CD4-positive, alpha-beta T cell treated with Interleukin-15 for 4 hours (primary cell): ENCODE measurements at places on chromosomes 7 and 10.

DNA sequence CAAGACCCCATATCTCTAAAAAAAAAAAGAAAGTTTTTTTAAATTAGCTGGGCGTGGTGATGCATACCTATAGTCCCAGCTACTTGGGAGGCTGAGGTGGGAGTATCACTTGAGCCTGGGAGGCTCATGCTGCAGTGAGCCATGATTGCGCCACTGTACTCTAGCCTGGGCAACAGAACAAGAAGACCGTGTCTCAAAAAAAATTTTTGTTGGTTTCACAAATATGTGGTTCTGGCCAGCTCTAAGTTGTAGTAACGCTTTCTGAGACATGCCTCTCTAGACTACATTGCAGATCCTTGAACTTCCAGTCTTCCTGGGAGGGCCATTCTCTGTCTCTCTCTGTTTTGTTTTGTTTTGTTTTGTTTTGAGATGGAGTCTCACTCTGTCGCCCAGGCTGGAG is 24.6 kb upstream of the RHBDD2 start:
- DNase-seq, result no peak

DNA sequence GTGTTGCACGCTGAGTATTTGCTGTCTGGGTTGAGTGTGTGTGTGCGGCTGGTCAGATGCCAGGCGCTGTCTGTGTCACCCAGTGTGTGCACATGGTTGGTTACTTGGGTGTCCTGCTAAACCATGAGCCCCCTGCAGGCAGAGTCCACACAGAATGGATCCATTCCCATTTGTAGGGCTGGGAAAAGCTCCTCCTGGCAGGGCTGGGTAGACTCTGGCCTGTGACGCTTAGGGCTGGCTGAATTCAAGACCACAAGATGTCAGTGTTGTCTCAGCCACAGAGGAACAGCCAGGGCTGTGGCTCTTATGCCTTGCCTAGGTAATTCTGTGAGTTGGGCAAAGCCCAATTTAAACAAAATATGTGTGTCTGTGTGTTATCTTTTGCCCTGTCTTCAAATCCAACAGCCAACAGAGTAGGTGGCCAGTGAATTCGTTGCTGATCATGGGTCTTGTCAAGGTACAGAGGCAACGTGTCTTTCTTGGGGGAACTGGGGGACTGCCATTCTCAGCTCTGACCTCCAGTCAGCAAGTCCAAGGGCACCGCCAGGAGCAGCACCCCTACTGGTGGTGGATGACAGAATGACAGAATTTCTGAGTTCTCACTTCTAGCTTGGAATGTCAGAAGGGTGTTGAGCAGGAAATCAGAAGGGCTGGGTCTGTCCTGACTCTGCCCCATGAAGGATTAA is 285.1 kb downstream of the CCSER2 start:
- DNase-seq, result no peak

DNA sequence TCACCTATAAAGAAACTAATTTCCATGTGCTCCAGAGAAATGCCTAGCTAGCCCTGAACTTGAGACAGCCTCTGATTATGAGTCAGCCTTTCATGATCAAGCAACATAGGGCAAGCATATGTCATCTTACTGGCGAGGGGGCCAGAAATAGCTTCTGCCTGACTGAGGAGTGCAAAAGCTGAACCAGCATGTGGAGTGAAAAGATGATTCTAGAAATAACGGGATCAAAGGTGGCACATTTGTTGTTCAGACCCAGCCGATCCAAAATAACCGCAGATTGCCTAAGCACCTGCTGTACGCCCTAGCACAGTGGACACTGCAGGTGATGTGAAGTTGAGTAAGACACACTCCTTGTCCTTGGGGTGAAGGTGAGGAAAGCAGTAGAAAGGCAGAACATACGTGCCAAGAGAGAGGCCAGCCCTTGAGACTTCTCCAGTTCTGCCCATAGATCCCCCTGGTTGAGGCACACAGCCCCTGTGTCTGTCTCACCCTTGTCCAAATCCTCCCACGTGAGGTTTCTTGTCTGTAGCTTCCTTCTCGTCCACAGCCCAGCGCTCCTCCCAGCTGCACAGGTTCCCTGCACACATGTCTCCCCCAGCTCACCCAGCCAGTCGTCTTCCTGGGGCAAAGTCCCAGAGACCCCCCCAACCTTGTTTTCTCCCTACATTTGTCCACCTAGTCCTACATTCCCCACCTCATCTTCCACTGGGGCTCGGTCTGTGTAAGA is 2.8 kb upstream of the BCL7B start:
- DNase-seq, result no peak

- no peak for DNase-seq
These were observed 38.1 kb downstream of the RELN start for GRCh38 chr7:103951311-103951710.

DNA sequence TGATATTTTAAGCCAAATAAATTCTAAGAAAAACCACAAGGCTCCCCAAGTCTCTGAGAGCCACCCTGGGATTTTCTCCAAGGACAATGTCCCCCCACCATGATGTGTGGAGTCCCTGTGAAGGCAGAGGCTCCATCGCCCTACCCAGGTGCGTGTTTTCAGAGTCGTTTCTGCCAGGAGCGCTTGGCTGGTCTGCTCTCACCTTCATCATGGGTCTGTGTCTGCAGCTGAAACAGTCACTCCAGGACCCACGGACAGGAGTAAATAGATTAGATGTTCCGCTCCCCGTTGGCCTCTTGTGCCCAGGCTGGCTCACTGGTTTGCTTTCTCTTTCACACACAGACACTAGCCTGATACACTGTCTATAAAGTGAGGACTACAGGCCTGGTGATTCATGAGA is 217.5 kb downstream of the SFMBT2 start:
- DNase-seq, result peak; percentile 45

- DNase-seq, result no peak
These were observed 47.9 kb upstream of the FOXK1 start for GRCh38 chr7:4634166-4634565.

DNA sequence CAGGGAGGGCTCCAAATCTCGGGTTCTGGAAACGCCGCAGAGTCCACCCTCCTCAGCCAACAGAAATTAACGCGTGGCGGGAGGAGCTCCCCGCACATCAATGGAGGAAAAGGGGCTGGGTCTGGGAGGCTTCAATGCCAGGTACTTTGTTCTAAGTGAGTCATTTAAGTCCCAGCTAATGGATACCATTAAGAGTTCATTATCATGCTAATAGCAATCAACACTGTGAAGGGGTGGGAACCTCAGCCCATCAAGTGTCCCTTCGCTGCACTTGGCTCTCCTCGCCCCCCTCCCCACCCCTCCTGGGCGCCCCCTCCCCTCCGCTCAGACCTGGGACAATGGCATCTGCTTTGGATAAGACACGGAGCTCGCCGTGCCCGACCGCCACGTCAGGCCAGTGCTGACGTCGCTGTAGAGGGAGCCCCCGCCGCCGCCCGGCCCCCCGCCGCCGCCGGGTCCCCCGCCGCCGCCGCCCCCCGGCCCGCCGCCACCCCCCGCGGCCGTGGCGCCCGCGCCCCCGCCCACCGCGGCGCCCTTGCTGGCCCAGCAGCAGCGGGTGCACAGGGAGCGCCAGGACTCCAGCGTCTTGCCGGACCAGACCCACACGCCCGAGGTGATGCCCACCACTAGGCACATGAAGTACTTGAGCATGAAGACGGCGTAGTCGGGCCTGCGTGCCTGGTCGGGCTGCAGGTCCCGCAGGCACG is 2.9 kb downstream of the FZD8 start:
- no peak for DNase-seq

GRCh38 chr7:82049891-82050533 is 280.2 kb upstream of the HGF start:
- DNase-seq, result no peak

- no peak for DNase-seq
These were observed 158.6 kb upstream of the CHRM2 start for GRCh38 chr7:136709876-136710275.

DNA sequence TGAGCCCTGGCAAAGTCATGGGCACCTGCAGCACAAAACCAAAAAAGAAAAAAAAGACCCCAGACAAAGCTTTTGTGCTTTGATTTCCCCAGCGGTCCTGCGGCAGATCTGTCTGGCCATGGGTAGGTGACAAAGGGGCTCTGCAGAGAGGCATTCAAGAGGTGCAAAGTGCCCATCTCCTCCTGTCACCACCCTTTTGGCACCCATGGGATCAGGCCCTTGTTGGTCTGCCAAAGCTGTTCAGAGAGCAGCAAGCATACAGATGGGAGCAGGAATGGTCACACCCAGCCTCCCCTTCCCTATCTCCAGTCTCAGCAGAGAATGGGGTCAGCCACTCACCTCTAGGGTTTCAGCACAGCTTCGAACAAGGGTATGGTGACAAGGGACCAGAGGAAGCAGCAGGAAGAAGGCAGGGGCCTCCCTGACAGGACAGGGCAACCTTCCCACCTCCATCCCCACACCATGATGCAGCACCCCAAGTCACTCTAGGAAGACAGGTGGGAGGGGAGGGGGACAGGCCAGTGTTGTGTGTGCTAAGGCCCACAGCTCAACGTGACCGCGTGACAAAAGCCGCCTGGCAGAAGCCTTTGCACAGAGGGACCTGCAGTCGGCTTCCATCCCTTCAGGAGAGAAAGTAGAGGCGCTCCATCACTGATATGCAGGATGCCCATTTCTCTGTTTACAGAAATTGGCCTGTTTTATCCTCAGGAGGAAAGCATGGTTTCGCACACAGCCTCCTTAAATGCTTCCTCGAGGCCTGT is 6.3 kb downstream of the CAMK2G start:
- DNase-seq, result no peak

GRCh38 chr10:72466018-72466417 is 111.3 kb upstream of the DNAJB12 start:
- no peak for DNase-seq

- no peak for DNase-seq
These were observed 1.0 kb downstream of the NT5C2 start for GRCh38 chr10:103192089-103192450.

- DNase-seq, result peak; percentile 28
These were observed 8.7 kb upstream of the LIPM start for GRCh38 chr10:88793712-88794299.

DNA sequence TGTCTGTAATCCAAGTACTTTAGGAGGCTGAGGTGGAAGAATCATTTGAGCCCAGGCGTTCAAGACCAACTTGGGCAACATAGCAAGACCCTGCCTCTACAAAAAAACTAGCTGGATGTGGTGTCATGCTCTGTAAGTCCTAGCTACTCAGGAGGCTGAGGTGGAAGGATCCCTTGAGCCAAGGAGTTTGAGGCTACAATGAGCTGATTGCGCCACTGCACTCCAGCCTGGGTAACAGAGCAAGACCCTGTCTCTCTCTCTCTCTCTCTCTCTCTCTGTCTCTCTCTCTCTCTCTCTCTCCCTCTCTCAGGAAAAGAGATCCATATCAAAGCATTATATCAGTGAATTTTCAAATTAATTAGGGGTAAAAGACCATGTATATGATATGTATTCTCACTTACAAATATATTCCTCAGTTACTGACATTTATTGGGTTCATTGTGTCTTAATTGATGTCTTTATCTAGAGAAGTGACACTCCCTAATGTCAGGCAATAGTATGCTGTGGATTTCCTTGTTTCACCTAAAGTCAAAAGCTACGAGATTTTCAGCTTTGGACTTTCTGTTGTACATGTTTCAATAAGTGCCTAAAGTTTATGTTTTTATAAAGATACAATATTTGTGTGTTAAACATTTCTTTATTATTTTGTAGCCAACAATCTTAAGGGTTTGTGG is 76.7 kb downstream of the SHH start:
- DNase-seq, result no peak

GRCh38 chr10:62710182-62710581 is 94.3 kb upstream of the ADO start:
- DNase-seq, result no peak

DNA sequence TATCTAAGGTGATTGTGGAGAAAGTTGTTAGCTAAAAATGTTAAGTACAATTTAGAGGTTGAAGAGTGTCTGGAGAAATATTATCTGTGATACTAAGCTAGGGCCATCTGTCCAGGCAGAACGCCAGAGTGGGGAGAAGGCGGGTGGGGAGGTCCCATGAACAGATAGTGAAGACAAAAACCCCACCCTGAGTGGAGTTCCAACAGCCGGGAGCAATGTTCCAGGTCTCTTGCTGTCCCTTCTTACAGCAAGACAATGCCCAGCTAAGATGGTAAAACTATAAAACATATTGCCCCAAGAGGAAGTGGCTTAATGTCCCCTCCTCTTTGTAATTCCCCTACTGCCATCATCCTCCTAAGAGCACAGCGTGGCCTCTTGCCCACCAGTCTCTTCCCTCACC is 10.4 kb upstream of the IL15RA start:
- no peak for DNase-seq

GRCh38 chr10:62788861-62789467 is 15.6 kb upstream of the ADO start:
- DNase-seq, result no peak

GRCh38 chr10:94412449-94412848 is 10.1 kb downstream of the TBC1D12 start:
- no peak for DNase-seq

- DNase-seq, result no peak
These were observed 540.3 kb upstream of the IGFBP3 start for GRCh38 chr7:46461334-46461777.

GRCh38 chr10:69413221-69413865 is 3.4 kb downstream of the TACR2 start:
- DNase-seq, result peak; percentile 24

DNA sequence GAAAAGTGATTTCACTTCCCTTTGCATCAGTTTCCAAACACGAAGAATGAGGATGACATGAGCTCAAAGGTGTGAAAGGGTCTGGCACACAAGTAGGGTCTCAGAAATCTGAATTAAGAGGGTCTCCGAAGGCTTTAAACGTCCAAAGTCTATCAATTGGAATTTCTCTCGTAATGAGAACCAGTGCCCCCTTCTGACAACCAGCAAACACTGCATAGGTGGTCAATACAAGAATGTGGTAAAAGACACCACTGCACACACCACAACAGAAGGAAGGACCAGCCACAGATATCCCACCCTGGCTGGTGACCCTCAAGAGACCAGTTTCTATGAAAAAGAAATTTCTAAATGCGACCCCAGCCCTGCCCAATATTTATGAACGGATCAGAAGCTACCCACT is 78.1 kb downstream of the CALN1 start:
- DNase-seq, result no peak

DNA sequence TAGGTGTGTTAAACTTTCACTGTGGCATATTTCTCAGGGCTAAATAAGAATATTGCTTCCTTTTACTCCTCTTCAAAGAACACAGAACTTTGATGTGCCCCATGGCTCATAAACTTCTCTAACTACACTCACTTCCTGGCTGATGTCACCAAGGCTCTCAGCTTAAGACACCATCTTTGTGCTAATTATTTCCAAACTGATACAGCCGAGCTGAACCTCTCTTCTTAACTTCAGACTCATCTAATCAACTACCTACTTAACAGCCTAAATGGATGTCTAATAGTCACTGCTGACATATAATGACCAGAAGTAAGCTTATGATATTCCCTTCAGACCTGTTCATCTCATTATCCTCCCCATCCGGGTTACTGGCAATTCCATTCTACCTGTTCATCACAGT is 3.6 kb downstream of the C10orf67 start:
- peak; percentile 44 for DNase-seq

DNA sequence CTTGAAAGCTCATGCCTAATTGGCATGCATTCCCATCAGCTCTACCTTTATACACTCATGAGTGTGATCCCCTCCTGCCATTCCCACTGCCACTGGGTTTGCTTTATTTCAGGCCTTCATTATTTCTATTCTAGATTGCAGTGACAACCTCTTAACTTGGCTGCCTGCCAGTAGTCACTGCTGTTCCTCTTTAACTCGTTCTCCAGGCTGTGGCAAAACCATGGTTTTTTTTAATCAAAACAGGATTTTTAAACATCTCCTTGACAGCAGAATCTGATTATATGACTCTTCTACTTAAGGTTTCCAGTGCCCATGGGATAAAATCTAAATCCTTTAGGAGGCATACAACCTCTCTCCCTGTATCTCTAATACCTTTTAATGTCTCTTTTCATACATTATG is 223.7 kb upstream of the PCDH15 start:
- DNase-seq, result no peak

GRCh38 chr7:141709749-141710148 is 1.6 kb downstream of the WEE2 start:
- no peak for DNase-seq
